H1 (cell line): ENCODE measurements at places on chromosomes 6 and 20. TPM values are rescaled to one million over a fixed set of nuclear protein-coding genes. Genes with fewer than 3 reads are reported as not detected.

DNA sequence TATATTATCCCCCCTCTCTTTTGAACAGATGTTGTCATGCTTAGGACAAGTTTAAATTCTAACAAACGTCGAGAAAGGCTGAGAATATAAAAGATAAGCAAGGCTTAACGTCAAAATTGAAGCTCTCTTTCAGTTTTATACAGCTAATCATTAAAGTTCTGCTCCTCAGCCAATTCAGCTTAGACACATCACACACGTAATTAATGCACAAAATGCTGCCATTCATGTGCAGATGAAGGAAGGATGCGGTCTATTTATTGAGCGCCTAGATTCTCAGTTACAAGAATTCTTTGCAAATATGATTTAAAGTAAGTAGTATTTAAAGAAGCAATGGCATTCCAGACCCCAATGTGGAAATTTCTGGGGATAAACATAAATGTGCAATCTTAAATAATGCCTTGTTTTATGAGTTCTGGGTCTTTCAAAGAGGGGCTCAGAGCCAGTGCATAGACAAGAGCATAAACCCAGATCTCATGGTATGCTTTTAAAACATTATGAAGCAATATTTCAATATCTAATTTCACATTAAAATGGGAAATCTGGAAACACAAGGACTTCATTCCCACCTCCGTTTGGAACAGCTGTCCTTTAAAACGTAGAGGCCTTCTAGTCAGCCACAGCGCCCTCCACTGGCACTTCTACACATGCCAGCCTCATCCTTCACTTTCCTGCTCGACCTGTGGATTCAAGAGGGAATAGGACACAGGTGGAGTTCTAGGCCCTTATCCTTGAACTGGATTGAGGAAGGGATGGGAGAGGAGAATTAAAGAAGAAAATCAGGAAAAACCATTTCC, 85.8 kb downstream of the LYRM4 start:
- no peak overlapping the region for H3K27ac ChIP-seq
- H3K36me3 ChIP-seq: no peaks in the 10 kb centered on the region
- H3K4me3 ChIP-seq: no peak overlapping the region
- H3K27me3 ChIP-seq: no peaks in the 10 kb centered on the region
- DNase-seq: peak; percentile 81
- no peaks in the 10 kb centered on the region for H3K4me1 ChIP-seq

GRCh38 chr6:16921399-16922110, 160.3 kb upstream of the ATXN1 start:
- no peaks in the 10 kb centered on the region for H3K27me3 ChIP-seq
- no peak overlapping the region for H3K27ac ChIP-seq
- H3K4me3 ChIP-seq: no peak overlapping the region
- H3K4me1 ChIP-seq: no peaks in the 10 kb centered on the region
- no peaks in the 10 kb centered on the region for H3K36me3 ChIP-seq
- no peak for DNase-seq

DNA sequence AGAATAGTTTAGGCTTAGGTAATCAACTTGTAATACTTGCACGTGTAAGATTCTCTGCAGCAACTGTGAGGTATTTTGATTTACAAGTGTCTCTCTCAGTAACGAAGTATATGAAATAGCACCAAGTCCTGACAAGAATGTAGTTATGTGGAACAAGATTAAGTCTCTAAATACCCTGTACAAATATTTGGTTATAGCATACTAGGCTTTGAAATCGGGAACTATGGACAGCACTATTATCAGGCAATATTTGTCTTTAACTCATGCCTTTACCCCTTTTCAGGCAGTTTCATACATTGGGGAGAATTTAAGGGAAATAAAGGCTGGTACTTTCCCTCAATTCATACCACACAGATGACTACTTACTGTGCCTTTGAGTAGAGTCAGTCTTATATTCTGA, 93.2 kb downstream of the GRIK2 start:
- no peak overlapping the region for H3K27ac ChIP-seq
- DNase-seq: no peak
- H3K4me1 ChIP-seq: no peaks in the 10 kb centered on the region
- H3K4me3 ChIP-seq: no peak overlapping the region
- H3K27me3 ChIP-seq: no peaks in the 10 kb centered on the region
- H3K36me3 ChIP-seq: no peaks in the 10 kb centered on the region

Gene TUBB2B
- 599 and 612 TPM in 2 replicates for total RNA-seq

DNA sequence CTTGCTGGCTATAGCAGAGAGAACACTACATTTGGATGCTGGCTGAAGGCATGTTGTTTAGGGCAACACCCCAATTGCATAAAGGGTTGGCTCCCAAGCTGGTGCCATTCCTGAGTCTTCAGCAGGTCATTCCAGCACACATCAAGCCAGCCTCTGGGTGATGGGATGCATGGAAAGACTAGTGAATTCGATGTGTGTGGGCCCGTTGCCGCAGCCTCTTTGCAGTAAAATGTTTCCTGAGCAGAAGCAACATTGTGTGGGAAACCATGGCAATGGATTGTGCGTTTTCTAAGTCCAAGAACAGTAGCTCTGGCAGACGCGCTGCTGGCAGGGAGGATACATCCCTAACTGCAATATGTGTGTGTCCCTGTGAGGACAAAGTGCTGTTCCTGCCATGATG, 142.4 kb upstream of the SLC24A3 start:
- no peak overlapping the region for H3K27ac ChIP-seq
- H3K4me1 ChIP-seq: no peaks in the 10 kb centered on the region
- no peak for DNase-seq
- no peaks in the 10 kb centered on the region for H3K36me3 ChIP-seq
- H3K4me3 ChIP-seq: no peak overlapping the region
- H3K27me3 ChIP-seq: no peaks in the 10 kb centered on the region

- H3K4me1 ChIP-seq: peaks cover 13% of the 10 kb centered on the region; the same call in 1 of the 2 replicates
- H3K4me3 ChIP-seq: peak within 1 kb of the TSS; percentile 90
- no peaks in the 10 kb centered on the region for H3K36me3 ChIP-seq
- H3K27me3 ChIP-seq: peaks cover 2% of the 10 kb centered on the region
- DNase-seq: peak; percentile 82
These were observed at the start of gene ARFGEF3 for GRCh38 chr6:138161338-138162110. ARFGEF3 (plus strand) TSS chr6:138161939; CDS start chr6:138162087, 148 bp downstream.

DNA sequence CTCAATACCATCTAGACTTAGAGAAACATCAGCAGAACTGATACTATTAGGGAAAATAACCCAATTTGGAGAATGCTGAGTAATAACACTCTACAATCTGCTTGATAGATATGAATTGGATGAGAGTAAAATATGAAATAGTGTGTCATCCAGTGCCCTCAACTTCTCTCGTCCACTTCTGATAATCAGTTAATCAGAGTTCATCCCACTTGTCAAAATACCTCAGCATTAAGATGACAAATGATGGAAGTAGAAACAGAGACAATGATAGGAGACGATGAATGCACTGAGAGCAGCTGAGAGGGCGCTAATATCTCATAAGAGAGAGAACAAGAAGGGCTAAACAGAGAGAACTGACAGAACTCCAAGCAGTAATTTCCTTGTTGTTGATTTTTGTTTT, 699.6 kb downstream of the EPHA7 start:
- no peak overlapping the region for H3K27ac ChIP-seq
- H3K4me3 ChIP-seq: no peak overlapping the region
- H3K36me3 ChIP-seq: no peaks in the 10 kb centered on the region
- H3K27me3 ChIP-seq: no peaks in the 10 kb centered on the region
- H3K4me1 ChIP-seq: no peaks in the 10 kb centered on the region

DNA sequence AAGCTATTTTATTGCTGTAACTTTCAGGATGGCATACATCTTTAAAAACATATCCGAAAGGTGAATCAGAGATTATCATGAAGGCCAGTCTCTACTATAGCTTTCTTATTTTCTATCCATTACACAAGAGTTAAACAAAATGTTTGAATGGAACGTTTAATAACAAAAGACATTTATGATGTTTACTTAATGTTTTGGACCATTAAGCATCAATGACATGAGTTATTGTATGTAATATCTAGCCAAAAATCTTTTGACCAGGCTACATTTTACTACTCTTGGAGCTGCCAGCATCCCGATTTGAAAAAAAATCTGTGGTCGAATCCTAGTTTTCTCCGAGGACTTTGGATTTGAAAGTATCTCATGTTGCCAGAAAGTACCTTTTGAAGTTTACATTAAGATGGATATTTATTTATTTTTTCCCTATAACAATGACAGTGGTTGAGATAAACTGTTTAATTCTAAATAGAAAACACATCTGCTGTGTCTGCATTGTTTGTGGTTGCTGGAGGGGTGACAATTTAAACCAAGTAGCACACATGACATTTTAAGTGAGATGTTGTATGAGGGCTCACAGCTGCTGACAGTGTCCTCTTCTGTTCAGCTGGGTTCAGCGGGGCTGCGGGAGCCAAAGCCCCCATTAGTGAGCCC, 293.7 kb upstream of the TCF21 start:
- H3K27ac ChIP-seq: no peak overlapping the region
- no peaks in the 10 kb centered on the region for H3K4me1 ChIP-seq
- no peaks in the 10 kb centered on the region for H3K36me3 ChIP-seq
- no peak overlapping the region for H3K4me3 ChIP-seq
- DNase-seq: no peak

- DNase-seq: no peak
- peaks cover under 1% of the 10 kb centered on the region; the same call in 1 of the 2 replicates for H3K4me1 ChIP-seq
- H3K36me3 ChIP-seq: no peaks in the 10 kb centered on the region; the same call in 1 of the 2 replicates
These were observed 173.7 kb downstream of the PHACTR1 start for GRCh38 chr6:12890171-12890790.

DNA sequence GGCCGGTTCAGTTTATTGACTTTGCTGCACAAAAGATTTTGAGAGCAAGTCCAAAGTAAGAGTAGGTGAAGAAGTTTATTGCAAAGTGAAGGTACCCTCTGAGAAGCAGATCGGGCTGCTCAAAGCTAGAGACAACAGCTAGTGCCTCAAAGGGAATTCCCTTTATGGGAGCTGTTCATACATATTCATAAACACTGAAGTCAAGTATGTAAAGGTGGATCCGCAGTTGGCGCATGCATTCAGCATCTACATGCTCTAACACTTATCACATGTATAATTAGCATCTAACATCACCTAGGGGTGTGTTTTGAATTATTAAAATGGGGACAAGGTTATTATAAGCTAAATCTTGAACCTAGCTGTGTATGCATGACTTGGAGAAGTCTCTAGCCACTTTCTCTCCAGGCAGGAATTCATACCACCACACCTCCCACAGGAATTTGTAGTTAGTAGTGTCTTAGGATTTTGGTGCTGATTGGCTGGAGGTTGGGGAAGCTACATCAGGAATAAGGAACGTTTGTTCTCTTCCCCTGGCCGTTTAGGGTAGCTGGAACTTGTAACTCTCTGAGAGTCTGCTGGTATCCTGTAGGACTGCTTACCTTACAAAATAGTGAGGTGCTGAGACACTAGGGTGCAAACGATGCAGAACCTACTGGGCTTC, 1633.9 kb downstream of the GRIK2 start:
- no peaks in the 10 kb centered on the region for H3K36me3 ChIP-seq
- no peak overlapping the region for H3K27ac ChIP-seq
- no peaks in the 10 kb centered on the region for H3K27me3 ChIP-seq

- peaks cover 14% of the 10 kb centered on the region for H3K27me3 ChIP-seq
- H3K4me3 ChIP-seq: peak overlapping the region; percentile 86
These were observed 51.0 kb upstream of the SLC32A1 start for GRCh38 chr20:38673261-38673660.

GRCh38 chr20:51692806-51693400, 75.3 kb downstream of the ATP9A start:
- H3K27ac ChIP-seq: no peak overlapping the region
- H3K36me3 ChIP-seq: no peaks in the 10 kb centered on the region
- H3K4me1 ChIP-seq: peaks cover 16% of the 10 kb centered on the region
- H3K27me3 ChIP-seq: no peaks in the 10 kb centered on the region
- no peak overlapping the region for H3K4me3 ChIP-seq

- no peaks in the 10 kb centered on the region for H3K36me3 ChIP-seq
- H3K27me3 ChIP-seq: no peaks in the 10 kb centered on the region
- H3K4me1 ChIP-seq: no peaks in the 10 kb centered on the region
- DNase-seq: no peak
- H3K4me3 ChIP-seq: no peak overlapping the region
These were observed 912 bp downstream of the IL17F start for GRCh38 chr6:52243282-52243893.

Gene IFT52
- total RNA-seq: 31.6 and 35.6 TPM in 2 replicates

- H3K4me3 ChIP-seq: no peak overlapping the region
- no peaks in the 10 kb centered on the region for H3K27me3 ChIP-seq
- no peak for DNase-seq
- H3K27ac ChIP-seq: no peak overlapping the region
- peaks cover 95% of the 10 kb centered on the region for H3K36me3 ChIP-seq
- peaks cover 8% of the 10 kb centered on the region for H3K4me1 ChIP-seq
These were observed 5.8 kb downstream of the SNHG17 start for GRCh38 chr20:38429301-38429700.

Gene ZC2HC1B
- total RNA-seq: not detected in 2 replicates

Gene LAMA4
- 0.92 and 1.5 TPM in 2 replicates for total RNA-seq

- no peaks in the 10 kb centered on the region for H3K4me1 ChIP-seq
- H3K27ac ChIP-seq: no peak overlapping the region
- no peaks in the 10 kb centered on the region for H3K27me3 ChIP-seq
- no peak overlapping the region for H3K4me3 ChIP-seq
- no peaks in the 10 kb centered on the region for H3K36me3 ChIP-seq
These were observed 165.6 kb downstream of the GRM1 start for GRCh38 chr6:146194434-146194833.

Gene EEF1A2
- 25.8 and 27.9 TPM in 2 replicates for total RNA-seq

Gene RSPO4
- 5.1 and 6.4 TPM in 2 replicates for total RNA-seq

DNA sequence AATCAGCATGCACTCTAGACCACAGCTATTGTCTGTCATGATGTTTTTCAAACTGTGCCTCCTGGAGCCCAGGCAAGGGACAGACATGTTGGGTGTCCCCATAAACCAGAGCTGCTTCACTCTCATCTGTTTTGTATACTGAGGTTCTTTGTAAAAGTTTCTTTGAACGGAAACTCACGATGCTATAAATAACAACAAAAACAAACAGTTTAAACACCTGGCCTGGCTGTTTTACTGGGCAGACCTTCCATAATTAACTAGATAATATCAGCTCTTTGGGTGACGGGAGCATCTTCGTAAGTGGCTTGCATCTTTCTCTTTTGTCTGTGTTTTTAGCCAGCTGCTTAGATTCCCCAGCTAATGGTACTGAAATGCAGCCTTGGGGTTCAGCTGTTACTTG, 190.3 kb downstream of the ZDHHC14 start:
- no peak for DNase-seq
- no peak overlapping the region for H3K27ac ChIP-seq
- H3K27me3 ChIP-seq: no peaks in the 10 kb centered on the region
- H3K4me1 ChIP-seq: 0 out of 2 replicates have a peak, but pooled peaks cover 6% of the 10 kb centered on the region
- H3K4me3 ChIP-seq: no peak overlapping the region
- no peaks in the 10 kb centered on the region for H3K36me3 ChIP-seq

- H3K27ac ChIP-seq: no peak overlapping the region
- no peaks in the 10 kb centered on the region for H3K4me1 ChIP-seq
- no peaks in the 10 kb centered on the region for H3K27me3 ChIP-seq
- no peaks in the 10 kb centered on the region for H3K36me3 ChIP-seq
- H3K4me3 ChIP-seq: no peak overlapping the region
These were observed 15.9 kb upstream of the KCNK16 start for GRCh38 chr6:39338397-39338796.
